Activated T-helper 1 cell treated with anti-CD3 and anti-CD28 coated beads, Interleukin-12 subunit alpha, Interleukin-12 subunit beta, Interleukin-2, Interleukin-4 antibody, amounts not matched to agents 30 ng/mL and 10 ng/mL and 1 ng/mL, durations not matched to agents 14 hours and 24 hours and 36 hours (primary cell): ENCODE measurements at places on chromosomes 16 and 17. TPM values are rescaled to one million over a fixed set of nuclear protein-coding genes. Genes with fewer than 3 reads are reported as not detected.

DNA sequence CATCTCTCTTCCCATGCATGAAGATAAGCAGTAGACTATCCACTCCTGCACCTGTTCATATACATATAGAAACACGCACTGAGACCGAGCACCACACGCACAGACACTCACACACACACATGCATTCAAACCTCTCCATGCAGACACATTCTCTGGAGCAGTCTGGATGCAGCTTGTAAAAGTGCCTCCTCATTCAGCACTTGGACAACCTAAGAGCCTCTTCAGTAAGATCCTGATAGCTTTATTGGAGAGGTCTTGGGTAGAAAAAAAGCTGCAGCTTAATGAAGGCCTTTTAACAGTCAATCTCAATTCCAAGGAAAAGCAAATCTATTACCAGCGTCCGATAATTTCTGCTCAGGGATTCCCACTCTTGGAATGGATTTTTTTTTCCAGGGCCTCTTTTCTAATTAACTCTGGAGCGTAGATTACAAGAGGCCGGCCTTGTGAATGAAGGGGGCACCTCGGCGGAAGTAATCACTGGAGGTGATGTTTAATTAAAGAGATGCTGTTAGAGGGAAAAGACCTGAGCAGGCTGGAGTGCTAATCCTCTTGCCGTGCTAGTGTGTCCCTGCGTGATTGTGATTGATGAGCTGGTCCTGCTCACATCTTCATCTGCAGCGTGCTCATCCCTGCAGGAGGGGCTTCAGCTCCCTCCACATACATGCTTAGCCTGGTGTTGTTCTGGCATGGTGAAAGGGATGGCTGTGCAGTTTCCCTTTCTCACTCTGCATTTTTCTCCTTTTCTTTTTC is 155.1 kb downstream of the RBFOX1 start:
- no peak overlapping the region for H3K4me3 ChIP-seq
- no peaks in the 10 kb centered on the region for H3K27me3 ChIP-seq
- no peaks in the 10 kb centered on the region for H3K4me1 ChIP-seq
- no peak for DNase-seq
- H3K36me3 ChIP-seq, result no peaks in the 10 kb centered on the region

DNA sequence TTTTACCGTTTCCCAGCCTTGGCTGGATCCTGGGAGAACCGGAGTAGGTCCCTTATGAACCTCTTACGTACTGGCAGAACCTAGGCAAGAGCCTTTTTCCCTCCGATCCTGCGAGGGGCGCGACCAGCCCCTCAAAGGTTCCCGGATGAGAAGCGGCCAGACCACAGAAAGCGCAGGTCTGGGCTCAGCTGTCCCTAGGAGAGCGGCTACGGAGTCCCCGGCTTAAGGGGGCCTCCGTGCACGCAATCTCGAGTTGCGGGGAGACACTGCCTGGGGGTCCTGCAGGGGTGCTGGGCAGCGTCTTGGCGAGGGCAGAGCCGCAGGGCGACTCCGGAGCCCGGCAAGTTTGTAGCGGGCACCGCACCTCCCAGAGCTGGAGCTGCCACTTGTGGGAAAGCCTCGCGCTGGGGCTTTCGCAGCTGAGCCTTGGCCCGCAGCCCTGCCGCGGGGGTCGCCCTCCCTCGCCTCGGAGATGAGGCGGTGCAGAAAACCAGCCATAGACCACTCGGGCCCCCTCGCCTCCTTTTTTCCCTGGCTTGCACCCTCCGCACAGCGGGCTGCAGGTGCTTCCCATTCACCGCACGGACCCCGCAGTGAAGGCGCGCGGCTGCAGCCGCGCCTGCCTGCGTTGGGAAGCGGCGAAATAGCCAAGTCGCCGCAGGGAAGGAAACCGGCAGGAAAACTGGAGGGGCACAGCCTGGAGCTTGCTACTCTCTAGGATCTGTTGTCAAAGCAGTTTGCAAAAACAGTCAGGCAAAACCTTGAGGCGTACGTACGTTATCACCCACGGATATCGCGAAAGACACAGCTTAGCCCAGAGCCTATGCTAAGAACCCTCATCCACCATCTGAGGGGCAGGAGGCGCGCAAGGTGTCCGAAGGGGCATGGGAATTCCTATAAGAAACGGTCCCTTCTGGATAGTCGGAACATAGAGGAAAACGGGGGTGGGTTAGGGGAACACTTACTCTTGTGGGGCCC is 834 bp downstream of the CDH8 start:
- H3K4me1 ChIP-seq, result no peaks in the 10 kb centered on the region
- H3K27ac ChIP-seq, result no peak overlapping the region
- peaks cover 6% of the 10 kb centered on the region for H3K27me3 ChIP-seq
- H3K4me3 ChIP-seq, result no peak overlapping the region
- no peak for DNase-seq

The FAM20A gene
- total RNA-seq, result not detected in 2 replicates

The TNP2 gene
- not detected in 2 replicates for total RNA-seq

The GAST gene
- total RNA-seq, result not detected in 2 replicates

The MT2A gene
- 348 and 365 TPM in 2 replicates for total RNA-seq

The PRSS33 gene
- total RNA-seq, result 0.10 TPM in 1 of 2 replicates, not detected in the other

The MPO gene
- not detected in 2 replicates for total RNA-seq

The KRTAP4-6 gene
- total RNA-seq, result not detected in 2 replicates
